ENCODE measurements at places on chromosomes 3 and 15.

DNA sequence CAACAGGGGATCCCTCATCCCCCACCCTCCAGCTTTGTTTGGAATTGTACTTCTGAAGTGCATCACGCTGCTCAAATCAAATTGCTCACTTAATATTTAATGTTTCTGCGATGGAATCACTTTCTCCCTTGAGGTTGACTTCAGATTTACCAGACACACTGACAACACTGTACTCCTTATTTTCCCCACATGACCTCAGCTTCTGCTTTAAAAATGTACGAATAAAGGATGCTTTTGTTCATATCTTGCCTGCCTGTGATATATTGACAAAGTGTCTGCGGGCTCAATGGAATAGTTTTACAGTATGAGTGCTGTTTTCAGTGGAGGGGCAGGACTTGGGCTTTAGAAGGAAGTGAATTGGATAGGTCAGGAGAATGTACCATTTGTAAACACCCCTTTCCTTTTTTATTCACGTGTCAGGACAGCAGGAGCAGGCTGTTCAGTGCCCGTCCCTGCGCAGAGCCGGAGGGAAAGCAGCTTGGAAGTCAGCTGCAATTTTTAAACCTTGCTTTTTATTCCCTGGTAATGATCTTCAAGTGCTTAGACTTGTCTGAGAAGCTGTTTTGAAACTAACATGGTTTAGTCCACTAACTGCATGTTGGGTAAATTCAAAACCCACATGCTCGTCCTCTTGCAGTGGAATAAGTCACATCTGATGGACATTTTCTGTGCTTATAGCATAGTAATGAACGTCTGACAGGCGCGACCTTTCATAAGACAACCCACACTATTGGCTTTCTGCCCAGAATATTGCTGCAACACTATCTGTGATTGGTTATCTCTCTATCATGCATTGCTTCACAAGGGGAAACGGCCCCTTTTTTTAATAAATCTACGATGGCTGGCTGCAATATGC, 29.9 kb downstream of the MBNL1 start:
- peak; percentile 92 for DNase-seq

- DNase-seq: no peak
Observed at GRCh38 chr3:140165781-140166180, 230.8 kb downstream of the CLSTN2 start.

GRCh38 chr3:144636833-144637232, 665.2 kb downstream of the DIPK2A start:
- no peak for DNase-seq

DNA sequence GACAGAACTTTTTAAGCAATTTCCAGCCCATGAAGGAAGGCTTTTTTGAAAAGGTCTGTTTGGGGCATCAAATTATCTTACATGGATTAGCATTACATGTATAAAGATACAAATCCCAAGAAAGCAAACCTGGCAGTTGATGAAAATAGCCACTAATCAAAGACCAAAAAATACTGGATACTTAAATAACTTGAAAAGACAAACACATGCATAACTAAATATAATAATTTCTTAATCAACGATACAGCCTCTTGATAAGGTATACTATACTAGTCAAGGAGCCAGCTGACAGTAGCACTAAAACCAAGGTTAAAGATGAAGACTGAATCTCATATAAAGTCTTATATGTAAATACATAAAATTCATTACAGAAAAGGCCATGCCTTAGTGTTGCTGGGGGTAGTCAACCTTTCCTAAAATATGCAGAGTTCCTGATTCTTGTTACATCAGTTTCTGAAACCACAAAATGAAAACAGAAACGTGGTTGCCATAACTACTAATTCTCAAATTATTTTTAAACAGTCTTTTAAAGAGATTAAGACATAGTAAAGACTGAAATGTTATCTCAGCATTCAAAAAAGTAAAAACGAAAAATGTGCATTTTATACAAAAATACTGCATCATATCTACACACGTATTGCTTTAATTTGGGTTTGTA, 2.0 kb downstream of the ANKRD28 start:
- no peak for DNase-seq

DNA sequence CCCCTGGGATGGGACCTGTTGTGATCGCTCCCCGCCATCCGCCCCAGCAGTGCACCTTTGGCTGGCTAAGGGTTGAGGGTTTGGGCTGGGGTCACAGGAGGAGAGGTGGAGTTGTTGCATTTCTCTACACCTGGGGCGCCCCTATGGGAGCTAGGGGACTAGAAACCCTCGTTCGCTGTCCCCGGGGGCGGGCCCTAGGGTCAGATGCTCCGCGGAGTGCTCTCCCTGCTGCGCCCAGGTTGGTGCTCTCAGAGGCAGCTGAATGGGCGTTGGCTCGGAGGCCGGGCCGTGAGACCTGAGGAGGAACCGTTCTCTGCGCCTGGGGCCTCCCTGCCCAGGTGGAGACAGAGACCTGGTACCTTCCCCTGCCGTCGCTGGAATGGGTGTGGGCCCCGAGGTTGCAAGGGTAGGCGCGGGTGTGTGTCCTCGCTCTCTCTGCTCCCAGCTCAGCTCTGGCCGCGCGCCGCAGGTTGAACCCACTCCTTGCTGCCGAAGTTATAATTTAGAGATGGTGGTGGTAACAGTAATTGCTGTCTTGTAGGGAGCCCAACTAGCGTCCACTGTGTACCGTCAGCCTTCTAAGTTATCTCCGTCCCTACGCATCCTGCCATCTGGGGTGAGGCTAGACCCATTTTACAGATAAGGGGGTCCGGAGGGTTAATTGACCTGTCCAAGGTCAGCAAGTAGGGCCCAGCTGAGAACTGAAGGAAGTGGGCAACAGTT, 965 bp downstream of the FLNB start:
- DNase-seq: no peak
